ENCODE measurements at places on chromosomes 16 and 17.

GRCh38 chr16:88472069-88472468, 19.0 kb downstream of the ZFPM1 start:
- DNase-seq: no peak

DNA sequence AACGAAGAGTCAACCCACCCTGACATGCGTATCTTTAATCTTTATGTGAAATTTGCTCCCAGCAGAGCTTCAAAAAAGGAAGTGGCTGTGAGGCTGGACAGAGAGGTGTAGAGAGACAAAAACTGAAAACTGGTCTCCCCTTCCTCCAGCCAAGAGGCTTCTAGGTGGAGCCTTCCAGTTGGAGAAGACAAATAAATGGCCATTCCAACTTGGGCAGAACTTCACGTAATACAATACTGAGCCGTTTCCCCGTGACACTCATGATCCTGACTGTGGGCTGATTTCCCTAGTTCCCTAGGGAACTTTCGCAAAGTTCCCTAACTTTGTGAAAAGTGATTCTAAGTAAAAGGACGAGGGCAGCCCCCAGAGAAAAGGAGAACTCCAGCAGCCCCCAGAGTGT, 78.8 kb downstream of the ZFHX3 start:
- DNase-seq: no peak

GRCh38 chr17:75707079-75707571, 14.1 kb upstream of the ITGB4 start:
- no peak for DNase-seq

- DNase-seq: no peak
Observed at GRCh38 chr17:55676274-55676673, 46.4 kb downstream of the TMEM100 start.

- DNase-seq: no peak
Observed at GRCh38 chr17:64400642-64401041, 10.0 kb upstream of the PECAM1 start.

DNA sequence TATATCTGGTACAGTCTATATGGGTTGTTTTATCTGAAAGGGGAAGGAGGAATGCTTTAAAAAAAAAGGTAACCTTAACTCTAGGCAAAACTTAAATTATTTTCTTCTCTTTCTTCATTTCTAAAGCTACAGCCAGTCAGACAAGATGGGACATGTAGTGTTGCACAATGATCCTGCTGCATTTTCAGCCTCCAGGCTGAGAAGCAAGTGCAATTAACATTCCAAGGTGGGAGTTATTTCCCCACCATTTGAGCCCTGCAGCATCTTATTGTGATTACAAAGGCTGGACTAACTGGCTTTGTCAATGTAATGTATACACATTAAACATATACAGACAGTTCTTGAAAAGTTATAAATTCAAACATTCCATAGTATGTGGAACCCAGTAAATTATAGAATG, 22.6 kb upstream of the NF1 start:
- DNase-seq: no peak

Data from activated naive CD4-positive, alpha-beta T cell treated with anti-CD3 and anti-CD28 coated beads for 36 hours (primary cell).